ENCODE measurements at places on chromosomes 1 and 21. TPM values are rescaled to one million over a fixed set of nuclear protein-coding genes. Genes with fewer than 3 reads are reported as not detected.

HAO2 gene
- not detected for total RNA-seq

OLFML2B gene
- 8.6 TPM for total RNA-seq

APP gene
- total RNA-seq, result 628 TPM

OLIG2 gene
- total RNA-seq, result 9.8 TPM

GJA4 gene
- 0.46 TPM for total RNA-seq

SLC35A3 gene
- 13.8 TPM for total RNA-seq

IGSF5 gene
- 0.95 TPM for total RNA-seq

PTP4A2 gene
- total RNA-seq, result 199 TPM

GPR153 gene
- 13.0 TPM for total RNA-seq

OPTC gene
- total RNA-seq, result not detected

GRCh38 chr1:23644555-23644866, 47.1 kb upstream of the RPL11 start:
- no peak for ATAC-seq

GRCh38 chr1:68221980-68222373, 10.3 kb downstream of the WLS start:
- ATAC-seq, result no peak

DNA sequence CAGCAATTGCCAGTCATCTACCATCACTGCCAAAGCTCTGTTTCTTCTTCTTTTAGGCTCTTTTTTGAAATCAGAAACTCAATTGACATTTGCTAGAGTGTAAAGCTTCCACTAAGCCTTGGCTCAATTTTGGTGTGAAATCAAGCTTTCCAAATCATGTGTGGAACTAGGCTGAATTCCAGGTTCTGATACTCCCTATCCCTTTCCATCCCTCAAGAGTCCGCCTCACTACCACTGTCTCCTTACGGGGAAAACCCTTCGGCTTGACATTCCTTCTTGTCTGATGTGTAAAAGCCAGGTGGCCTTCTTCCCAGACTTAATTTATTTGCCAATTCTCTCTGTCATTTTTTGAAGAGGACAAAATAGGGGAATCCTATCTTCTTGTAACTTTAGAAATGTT, 47.2 kb upstream of the PRMT6 start:
- ATAC-seq, result no peak

DNA sequence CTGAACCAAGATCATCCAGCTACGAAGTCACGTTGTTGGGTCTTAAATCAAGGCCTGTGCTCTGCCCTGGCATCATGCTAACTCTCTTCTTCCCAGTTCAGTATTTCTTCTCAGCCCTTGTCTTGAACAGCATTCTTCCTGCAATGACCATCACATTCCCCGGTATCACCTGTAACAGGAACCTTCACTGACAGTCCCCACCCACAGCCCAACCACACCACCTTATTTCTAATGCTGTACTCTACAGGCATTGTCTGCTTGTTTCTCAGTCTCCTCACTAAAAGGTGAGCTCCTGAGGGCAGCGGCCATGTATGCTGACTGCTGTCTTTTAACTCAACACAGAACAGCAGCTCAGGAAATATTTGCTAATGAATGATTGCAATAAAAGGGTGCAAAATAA, 54.0 kb downstream of the DAB1 start:
- no peak for ATAC-seq

DNA sequence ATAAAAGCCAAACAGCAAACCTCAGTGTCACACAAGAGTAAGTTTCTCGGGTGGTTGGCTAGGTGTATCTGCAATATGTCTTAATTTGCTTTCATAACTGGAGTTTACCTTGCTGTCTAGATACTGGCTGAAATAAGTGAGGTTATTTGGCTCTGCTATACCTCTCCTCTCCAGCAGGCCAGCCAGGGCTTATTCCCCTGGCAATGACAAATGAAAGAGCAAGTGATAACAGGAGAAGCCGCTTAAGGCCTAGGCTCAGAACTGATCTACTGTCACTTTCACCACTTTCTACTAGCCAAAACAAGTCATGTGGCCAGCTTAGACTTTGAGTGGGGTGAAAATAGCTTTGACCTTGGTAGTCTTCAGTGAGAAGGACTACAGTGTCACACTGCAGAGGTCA, 4.8 kb upstream of the RPE65 start:
- no peak for ATAC-seq

DNA sequence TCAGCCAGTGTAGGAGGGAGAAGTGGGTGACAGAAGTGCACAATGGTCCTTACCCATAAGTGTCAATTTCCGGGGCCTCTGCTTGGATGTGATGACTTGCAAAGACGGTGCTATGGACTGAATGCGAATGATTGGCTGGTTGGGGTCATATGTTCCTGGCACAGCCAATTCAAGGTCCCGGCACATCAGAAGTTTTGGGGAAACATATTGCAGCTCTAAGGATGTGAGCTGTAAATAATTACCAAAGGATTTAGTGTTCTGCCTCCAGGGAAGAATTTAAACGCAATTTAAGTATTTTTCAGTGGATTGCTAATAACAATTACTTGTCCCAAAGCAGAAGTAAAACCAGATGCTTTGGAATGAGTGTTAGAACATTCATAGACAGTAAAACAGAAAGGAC, 26.9 kb upstream of the EXOSC10 start:
- no peak for ATAC-seq

GRCh38 chr21:26844258-26845065, 747 bp downstream of the ADAMTS1 start:
- ATAC-seq, result peak; percentile 20

DNA sequence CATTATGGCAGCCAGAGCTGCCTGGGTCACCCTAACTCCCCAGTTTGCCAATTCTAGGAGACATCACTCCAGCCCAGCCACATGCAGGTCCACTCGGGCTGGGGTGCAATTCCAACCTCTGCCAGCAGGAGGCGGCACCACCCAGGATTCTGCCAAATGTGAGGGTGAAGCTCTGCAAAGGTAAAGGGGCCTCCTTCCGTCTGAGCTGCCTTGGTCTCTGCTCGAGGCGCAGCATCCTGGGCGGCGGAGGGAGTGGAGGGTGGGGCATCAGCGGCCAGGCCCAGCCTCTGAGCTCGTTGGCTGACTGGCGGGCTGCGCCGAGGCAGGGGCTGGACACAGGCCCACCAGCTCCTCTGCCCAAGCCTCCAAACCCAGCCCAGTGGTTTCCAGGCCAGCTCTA, 63.8 kb downstream of the ARHGEF16 start:
- ATAC-seq, result no peak

DNA sequence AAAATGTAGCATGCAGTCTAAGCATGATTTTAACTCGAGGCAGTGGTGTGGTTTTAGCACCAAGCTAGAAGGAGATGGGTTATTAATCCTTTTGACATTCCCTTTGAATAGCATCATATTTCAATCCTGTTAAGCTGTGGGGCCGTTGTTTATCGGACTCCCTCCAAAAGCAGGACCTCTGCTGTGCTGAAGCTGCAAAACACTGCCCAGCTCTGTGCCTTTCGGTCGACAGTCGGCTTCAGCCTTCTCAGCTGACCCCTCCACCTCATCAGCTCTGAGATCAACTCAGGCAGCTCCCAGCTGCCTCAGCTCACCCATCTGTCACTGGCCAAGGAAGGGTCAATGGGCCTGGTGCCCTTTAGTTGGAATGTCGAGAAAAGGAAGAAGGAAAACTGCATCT, 95.5 kb downstream of the KAZN start:
- peak; percentile 42 for ATAC-seq

GRCh38 chr1:244605835-244606370, 47.0 kb upstream of the DESI2 start:
- ATAC-seq, result peak; percentile 92

DNA sequence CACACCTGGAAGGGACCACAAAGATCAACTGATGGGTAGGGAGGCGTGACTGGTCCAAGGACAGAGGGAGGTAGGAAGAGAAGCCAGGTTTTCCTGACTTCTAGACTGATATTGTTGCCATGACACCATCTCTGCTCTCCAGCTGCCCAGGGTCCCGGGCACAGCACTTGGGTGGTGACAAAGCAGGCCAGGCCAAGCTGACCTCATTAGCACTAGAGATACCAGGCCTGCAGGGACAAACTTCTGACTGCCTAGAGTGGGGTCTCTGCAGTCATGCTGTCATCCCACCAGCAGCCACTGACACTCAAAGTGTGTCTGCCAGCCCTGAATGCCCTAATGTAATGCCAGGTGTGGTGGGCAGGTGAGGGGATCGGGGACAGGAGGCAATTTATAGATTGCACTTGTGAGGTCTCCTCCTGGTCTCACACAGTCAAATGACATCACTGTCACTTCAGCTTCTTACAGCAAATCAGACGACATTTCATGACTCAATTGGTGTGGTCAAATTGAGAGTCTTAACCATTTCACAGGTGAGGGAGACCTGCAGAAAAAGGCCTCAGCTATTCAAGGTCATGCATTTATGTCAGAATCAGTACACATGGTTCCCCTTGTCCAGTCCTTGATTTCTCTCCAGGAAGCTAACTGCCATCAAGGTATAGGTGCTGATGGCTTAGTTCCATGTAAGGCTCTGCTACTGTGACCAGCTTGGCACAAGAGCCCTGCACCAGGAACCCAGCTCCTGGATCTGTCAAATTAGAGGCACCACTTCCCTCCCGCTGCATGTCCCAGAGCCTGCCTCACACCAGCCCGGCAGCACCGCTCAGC, 2.7 kb downstream of the SLC9A1 start:
- ATAC-seq, result no peak

- ATAC-seq, result no peak
Observed at GRCh38 chr21:26795412-26795805, 49.8 kb downstream of the ADAMTS1 start.

GRCh38 chr1:101451888-101452287, 215.1 kb downstream of the S1PR1 start:
- ATAC-seq, result no peak

All from motor neuron (in vitro differentiated cells).